ENCODE measurements at places on chromosomes 5 and 9.

GRCh38 chr5:163846512-163846911 is 341.1 kb downstream of the MAT2B start:
- no peak for DNase-seq

GRCh38 chr9:75658301-75658905 is 232.1 kb upstream of the PCSK5 start:
- DNase-seq, result no peak

- no peak for DNase-seq
Observed at GRCh38 chr9:94746541-94747370, 20.3 kb downstream of the AOPEP start.

GRCh38 chr5:38465061-38465460 is 91.4 kb downstream of the LIFR start:
- DNase-seq, result no peak

GRCh38 chr5:123448743-123449142 is 25.5 kb upstream of the CEP120 start:
- DNase-seq, result no peak

DNA sequence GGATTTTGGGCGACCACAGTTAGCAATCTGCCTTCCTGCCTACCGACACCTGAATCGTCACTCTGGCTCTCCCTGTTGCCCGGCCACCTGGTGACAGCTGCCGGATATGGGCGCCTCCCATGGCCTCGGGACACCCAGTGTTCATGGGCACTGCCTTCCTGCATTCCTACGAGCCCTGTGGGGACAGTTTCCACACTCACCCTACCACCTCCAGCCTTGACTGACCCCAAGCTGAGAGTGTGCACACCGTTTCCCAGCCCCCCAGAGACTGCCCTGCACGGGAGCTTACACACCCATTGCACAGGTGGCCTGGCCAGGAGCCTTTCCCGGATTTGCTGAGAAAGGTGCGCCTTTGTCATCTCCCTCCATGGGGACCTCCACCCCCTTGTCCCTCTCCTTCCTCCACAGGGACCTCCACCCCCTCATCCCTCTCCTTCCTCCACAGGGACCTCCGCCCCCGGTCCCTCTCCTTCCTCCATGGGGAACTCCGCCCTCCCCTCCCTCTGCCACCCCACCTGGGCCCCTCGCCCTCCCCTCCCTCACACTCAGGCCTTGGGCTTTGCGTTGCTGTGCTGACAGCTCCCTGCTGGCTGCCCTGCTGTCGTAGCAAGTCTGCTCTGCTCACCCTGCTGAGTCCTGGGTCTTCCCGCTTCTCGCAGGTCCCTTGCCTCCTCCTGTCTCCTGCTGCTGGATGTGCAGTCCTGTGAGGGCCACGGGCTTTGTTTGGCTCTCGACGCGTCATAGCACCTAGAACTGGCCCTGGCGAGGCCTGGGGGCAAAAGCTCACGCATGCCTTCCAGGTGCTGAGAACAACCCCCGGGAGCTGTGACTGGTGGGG is 48.4 kb downstream of the MRPL36 start:
- DNase-seq, result no peak

GRCh38 chr5:75300084-75300483 is 36.9 kb upstream of the HMGCR start:
- DNase-seq, result no peak

DNA sequence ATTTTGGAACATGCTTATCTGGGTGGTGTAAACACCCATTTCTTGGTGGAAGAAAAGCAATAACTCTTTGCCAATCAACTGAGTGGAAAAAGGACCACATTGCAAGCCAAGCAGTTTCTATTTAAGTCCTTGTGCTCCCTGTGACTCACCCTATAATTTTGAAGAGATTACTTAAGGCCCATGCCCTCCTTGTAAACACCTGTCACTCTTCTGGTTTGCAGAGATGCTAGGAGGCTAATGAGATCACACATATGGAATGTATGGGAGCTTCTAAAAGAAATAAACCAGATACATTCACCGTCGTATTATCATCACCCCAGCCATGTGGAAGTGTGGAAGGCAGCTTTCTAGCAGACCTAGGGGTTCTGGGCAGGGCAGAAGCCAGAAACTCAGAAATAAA is 337.1 kb downstream of the GADD45G start:
- no peak for DNase-seq

DNA sequence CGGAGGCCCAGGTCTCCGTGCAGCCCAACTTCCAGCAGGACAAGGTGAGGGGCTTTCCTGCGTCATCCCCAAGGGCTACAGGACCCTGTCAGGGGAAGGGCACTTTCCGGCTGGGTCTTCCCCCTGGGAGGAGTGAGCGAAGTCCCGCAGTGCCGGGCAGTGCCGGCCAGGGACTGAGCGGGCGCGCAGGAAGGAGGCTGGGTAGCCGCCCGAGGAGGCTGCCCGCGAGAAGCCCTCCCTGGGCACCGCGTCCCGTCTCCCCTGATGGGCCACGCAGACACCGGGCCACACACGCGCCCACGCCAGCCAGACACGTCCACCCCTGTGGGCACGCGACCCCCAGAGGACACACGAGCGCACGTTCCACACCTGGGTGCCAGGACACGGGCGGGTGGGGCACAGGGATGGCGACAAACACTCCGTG is 357 bp downstream of the PTGDS start:
- DNase-seq, result no peak

- DNase-seq, result no peak
Observed at GRCh38 chr9:126436545-126437267, 110.1 kb downstream of the MVB12B start.

DNA sequence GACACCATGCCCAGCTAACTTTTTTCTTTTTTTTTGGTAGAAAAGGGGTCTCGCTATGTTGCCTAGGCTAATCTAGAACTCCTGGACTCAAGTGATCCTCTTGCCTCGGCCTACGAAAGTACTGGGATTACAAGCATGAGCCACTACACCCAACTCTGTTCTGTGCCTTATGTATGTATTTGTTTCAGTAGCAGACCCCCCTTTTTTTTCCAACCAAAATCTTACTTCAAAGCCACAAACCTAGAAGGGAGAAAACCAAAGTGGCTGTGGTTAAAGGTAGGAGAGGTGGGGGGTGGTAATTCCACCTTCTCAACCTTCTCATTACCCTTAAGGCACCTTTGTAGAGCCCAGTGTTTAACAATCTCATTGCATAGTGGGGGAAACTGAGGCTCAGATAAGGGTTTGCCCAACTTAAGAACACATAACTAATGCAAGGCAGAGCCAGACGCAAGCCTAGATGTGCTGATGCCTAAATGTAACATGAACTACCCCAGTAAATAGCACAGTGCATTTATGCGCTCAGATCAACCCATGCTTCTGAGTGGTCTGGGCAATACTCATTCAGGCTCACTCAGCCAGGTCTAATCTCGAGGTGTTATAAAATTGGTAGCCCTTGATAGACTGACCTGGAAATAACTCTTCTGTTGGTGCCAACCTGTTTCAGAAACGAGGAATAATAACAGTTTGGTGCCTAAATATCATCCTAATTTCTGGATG is 33.0 kb downstream of the ITK start:
- no peak for DNase-seq

DNA sequence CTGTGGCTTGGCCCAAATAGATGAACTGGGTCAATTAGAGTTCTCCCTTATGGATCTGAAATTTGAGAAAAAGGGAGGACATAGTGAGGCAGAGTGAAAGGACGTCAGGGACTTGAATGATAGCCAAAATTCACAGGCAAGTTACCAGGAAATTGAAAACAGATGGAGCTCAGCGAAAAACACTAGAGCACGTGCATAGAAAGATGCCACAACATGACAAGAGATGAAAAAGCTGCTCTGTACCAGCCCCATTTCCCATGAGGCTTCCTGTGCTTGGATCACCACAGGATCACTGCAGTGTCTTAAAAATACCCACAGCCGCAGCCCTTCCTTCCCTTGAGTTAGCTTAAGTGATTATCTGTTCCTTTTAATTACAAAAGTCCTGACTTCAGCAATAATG is 39.0 kb upstream of the HOMER1 start:
- DNase-seq, result no peak

Data from activated CD4-positive, CD25-positive, alpha-beta regulatory T cell treated with anti-CD3 and anti-CD28 coated beads, Interleukin-2, amount 50 U/mL, for 16 hours (primary cell).